ENCODE measurements at places on chromosomes 1 and 21. TPM values are rescaled to one million over a fixed set of nuclear protein-coding genes. Genes with fewer than 3 reads are reported as not detected.
A peak's percentile ranks its signal among the peaks of the same experiment; 100 is the strongest.

Gene OR2M3
- 0.67 TPM for total RNA-seq

Gene C1orf146
- not detected for total RNA-seq

- no peak for ATAC-seq
Measured at GRCh38 chr21:38645282-38645681, 147.0 kb upstream of the ERG start.

- peak; percentile 24 for ATAC-seq
Measured at GRCh38 chr21:45768740-45769048, 125.2 kb downstream of the PCBP3 start.
